Gastrocnemius medialis (tissue), 4 donors: ENCODE measurements at places on chromosomes 12 and 14. TPM values are rescaled to one million over a fixed set of nuclear protein-coding genes. Genes with fewer than 3 reads are reported as not detected.

Gene WNK1
- 223 TPM for total RNA-seq

Gene PROX2
- not detected for total RNA-seq

- H3K27me3 ChIP-seq = no peaks in the 10 kb centered on the region
- no peaks in the 10 kb centered on the region for H3K4me1 ChIP-seq
- H3K4me3 ChIP-seq = no peak overlapping the region
- H3K36me3 ChIP-seq = no peaks in the 10 kb centered on the region
- no peak for DNase-seq
Observed at GRCh38 chr14:91388551-91388975, 29.1 kb downstream of the CCDC88C start.

GRCh38 chr12:47776471-47777143 is 3.6 kb downstream of the SLC48A1 start:
- H3K27ac ChIP-seq = peak overlapping the region; percentile 78
- peaks cover 66% of the 10 kb centered on the region for H3K4me1 ChIP-seq
- no peaks in the 10 kb centered on the region for H3K27me3 ChIP-seq
- no peak overlapping the region for H3K4me3 ChIP-seq

DNA sequence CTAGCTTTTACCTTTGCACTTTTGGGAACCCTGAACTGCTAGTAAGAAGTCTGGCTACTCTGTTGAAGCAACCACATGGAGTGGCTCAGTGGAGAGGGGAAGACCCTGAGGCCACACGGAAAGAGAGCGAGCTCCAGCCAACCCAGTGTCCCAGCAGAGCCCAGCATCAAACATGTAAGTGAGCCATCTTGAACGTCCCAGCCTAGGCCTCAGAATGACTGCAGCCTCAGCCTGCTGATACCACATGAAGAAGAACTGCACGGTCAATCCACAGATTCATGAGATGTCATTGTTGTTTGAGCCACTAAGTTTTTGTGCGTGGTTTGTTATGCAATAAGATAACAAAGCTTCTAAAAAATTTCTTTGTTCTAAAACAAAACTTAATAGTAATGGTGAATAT is 40.2 kb downstream of the TFCP2 start:
- H3K4me3 ChIP-seq = no peak overlapping the region
- no peaks in the 10 kb centered on the region for H3K27me3 ChIP-seq
- DNase-seq = no peak
- H3K36me3 ChIP-seq = no peaks in the 10 kb centered on the region
- no peak overlapping the region for H3K27ac ChIP-seq
- H3K4me1 ChIP-seq = peaks cover 8% of the 10 kb centered on the region

Gene CEBPE
- not detected for total RNA-seq

- H3K4me3 ChIP-seq = no peak overlapping the region
- no peaks in the 10 kb centered on the region for H3K4me1 ChIP-seq
- H3K36me3 ChIP-seq = no peaks in the 10 kb centered on the region
- no peak overlapping the region for H3K27ac ChIP-seq
- no peaks in the 10 kb centered on the region for H3K27me3 ChIP-seq
Observed at GRCh38 chr12:6104027-6104426, 20.4 kb downstream of the VWF start.
